ENCODE measurements at places on chromosomes 6 and 20.

- no peak overlapping the region for H3K27ac ChIP-seq
- DNase-seq = no peak
- no peak overlapping the region for H3K4me3 ChIP-seq
- H3K27me3 ChIP-seq = no peaks in the 10 kb centered on the region
Observed at GRCh38 chr20:39103732-39104131, 141.6 kb downstream of the DHX35 start.

DNA sequence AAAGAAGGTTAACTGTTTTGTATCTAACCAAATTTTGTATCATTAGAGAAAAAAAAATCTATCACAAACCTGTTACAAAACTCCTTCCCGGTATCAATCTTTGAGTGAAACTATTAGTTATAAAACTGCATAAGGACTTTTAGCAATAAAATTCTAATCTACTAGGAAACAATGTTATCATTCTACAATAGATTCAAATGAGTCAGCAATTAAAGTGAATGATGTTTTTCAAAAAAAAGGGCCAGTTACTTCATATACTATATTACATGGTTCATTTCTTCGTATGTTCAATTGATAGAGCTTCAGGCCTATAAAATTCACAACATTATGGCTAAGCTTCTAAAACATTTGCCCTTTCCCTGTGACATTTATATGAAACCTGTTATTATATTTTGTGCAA is 15.6 kb downstream of the ASCC3 start:
- no peak overlapping the region for H3K4me3 ChIP-seq
- peaks cover 31% of the 10 kb centered on the region for H3K36me3 ChIP-seq
- H3K27me3 ChIP-seq = no peaks in the 10 kb centered on the region
- no peaks in the 10 kb centered on the region for H3K4me1 ChIP-seq
- H3K27ac ChIP-seq = no peak overlapping the region

DNA sequence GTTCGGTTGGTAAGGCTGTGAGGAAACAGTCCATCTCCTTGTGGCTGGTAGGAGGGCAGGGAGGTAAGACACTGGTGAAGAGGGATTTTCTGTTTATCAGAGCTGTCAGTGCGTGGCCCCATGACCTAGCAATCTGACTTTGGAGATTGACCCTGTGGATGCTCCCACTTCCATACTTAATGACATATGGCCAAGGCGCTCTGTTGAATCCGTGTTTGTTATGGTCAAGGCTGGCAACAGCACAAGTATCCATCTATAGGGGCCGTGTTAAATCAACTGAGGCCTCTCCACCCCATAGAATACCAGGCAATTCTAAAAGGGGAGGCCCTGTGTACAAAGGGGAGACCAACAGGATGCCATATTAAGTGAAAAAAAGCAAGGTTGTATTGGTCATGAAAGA is 25.6 kb upstream of the FOXC1 start:
- no peak overlapping the region for H3K27ac ChIP-seq
- no peaks in the 10 kb centered on the region for H3K36me3 ChIP-seq
- H3K4me3 ChIP-seq = no peak overlapping the region

- no peak overlapping the region for H3K27ac ChIP-seq
- H3K36me3 ChIP-seq = no peaks in the 10 kb centered on the region
- no peaks in the 10 kb centered on the region for H3K27me3 ChIP-seq
- no peak overlapping the region for H3K4me3 ChIP-seq
- DNase-seq = no peak
- H3K4me1 ChIP-seq = no peaks in the 10 kb centered on the region
Observed at GRCh38 chr6:144165784-144166183, 15.5 kb downstream of the STX11 start.

- no peaks in the 10 kb centered on the region for H3K4me1 ChIP-seq
- no peaks in the 10 kb centered on the region for H3K27me3 ChIP-seq
- H3K27ac ChIP-seq = no peak overlapping the region
Observed at GRCh38 chr6:83615025-83615999, 93.6 kb downstream of the SNAP91 start.

DNA sequence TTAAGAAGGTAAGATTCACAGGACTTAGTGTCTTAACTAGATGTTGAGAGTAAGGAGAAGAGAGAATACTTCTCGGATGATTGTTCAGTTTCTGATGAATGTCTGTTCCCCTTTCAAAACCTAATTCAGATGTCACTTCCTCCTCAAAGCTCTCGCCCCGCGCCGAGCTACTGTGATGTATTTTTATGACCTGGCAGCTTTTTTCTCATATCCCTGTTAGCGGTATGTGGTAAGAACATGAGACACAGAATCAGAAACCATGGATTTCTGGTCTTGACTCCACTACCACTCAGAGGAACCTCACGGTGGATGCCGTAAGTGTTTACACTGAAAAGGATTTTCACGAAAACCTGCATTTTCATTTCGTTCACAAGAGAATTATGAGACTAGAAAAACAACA is 48.4 kb downstream of the CEP43 start:
- H3K27me3 ChIP-seq = no peaks in the 10 kb centered on the region
- H3K4me1 ChIP-seq = peaks cover 23% of the 10 kb centered on the region
- no peaks in the 10 kb centered on the region for H3K36me3 ChIP-seq
- DNase-seq = peak; percentile 16
- no peak overlapping the region for H3K4me3 ChIP-seq
- H3K27ac ChIP-seq = peak overlapping the region; percentile 61

DNA sequence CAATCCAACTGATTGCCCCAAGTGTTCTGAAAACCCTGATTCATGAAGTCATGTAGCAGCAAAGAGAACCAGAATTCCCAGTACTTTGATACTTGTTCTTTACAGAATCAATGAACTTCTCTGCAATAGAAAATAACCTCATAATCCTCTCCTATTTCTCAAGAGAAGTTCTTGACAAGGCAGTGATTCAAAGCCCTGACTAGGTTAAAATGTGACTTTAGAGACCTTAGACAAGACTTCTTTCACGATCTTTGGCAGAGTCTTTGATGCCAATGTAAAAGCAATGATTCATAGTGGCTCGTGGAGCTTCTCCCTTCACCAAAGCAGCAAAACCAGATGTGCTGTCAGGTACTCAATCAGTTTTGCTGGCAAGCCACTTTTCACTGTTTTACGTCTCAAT is 95.2 kb downstream of the CDK19 start:
- no peaks in the 10 kb centered on the region for H3K27me3 ChIP-seq
- H3K36me3 ChIP-seq = no peaks in the 10 kb centered on the region
- no peak overlapping the region for H3K27ac ChIP-seq
- H3K4me1 ChIP-seq = no peaks in the 10 kb centered on the region

- H3K4me3 ChIP-seq = no peak overlapping the region
- DNase-seq = no peak
- no peaks in the 10 kb centered on the region for H3K4me1 ChIP-seq
- no peaks in the 10 kb centered on the region for H3K36me3 ChIP-seq
Observed at GRCh38 chr20:36334281-36335205, 28.4 kb downstream of the DLGAP4 start.

GRCh38 chr6:10505529-10505928 is 15.6 kb upstream of the GCNT2 start:
- H3K4me3 ChIP-seq = no peak overlapping the region
- H3K27ac ChIP-seq = no peak overlapping the region
- H3K27me3 ChIP-seq = no peaks in the 10 kb centered on the region
- H3K4me1 ChIP-seq = no peaks in the 10 kb centered on the region

DNA sequence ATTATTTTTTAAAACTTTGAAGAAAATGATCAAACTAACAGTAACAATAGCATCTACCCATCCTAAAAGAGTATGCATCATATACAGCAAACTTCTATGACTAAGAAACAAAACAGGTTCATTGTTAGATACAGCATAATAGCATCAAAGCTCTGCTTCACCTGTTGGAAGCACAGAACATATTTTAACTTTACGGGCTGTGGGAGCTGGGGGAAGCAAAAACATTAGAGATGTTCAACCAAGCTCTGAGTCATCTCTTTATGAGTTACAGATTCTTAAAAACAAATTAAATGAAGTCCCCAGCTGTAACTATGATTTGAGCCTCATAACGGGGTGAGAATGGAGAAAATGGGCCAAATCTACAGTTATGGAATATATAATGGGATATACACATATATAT is 63.4 kb downstream of the SYNE1 start:
- no peaks in the 10 kb centered on the region for H3K27me3 ChIP-seq
- H3K4me3 ChIP-seq = no peak overlapping the region
- H3K27ac ChIP-seq = no peak overlapping the region
- no peaks in the 10 kb centered on the region for H3K36me3 ChIP-seq
- no peaks in the 10 kb centered on the region for H3K4me1 ChIP-seq

DNA sequence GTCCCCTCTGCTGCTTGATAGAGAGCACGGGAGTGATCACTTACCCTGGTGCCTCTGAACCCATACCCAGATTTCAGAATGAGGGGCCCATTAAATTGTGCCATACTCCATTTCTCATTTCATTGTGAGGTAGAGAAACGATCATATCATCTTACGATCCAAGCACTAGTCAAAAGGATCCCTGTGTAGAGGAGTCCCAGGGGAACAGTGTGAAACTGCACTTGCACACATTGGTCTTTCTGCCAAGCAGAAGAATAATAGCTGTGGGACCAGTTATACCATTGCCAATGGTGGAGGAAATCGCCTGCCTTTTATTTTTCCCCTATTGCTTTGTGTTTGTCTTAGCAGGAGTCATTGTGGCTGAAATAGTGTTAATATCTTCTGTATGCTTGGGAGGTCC is 161.9 kb downstream of the FARS2 start:
- no peaks in the 10 kb centered on the region for H3K36me3 ChIP-seq
- H3K27me3 ChIP-seq = no peaks in the 10 kb centered on the region
- no peaks in the 10 kb centered on the region for H3K4me1 ChIP-seq
- no peak for DNase-seq
- no peak overlapping the region for H3K4me3 ChIP-seq

- no peaks in the 10 kb centered on the region for H3K27me3 ChIP-seq
- H3K4me1 ChIP-seq = no peaks in the 10 kb centered on the region
- no peaks in the 10 kb centered on the region for H3K36me3 ChIP-seq
- no peak overlapping the region for H3K4me3 ChIP-seq
- no peak overlapping the region for H3K27ac ChIP-seq
Observed at GRCh38 chr20:8997701-8998117, 71.2 kb upstream of the PLCB4 start.

DNA sequence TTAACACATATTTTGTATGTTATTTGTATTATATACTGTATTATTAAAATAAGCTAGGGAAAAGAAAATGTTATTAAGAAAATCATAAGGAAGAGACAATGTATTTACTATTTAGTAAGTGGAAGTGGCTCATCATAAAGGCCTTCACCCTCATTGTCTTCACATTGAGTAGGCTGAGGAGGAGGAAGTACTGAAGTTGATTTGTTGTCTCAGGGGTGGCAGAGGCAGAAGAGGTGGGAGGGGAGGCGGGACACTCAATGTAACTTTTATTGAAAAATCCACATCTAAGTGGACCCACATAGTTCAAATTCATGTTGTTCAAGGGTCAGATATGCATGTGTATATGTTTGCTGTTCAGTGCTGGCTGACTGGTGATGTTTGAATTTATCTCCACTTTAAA is 210.2 kb upstream of the CITED2 start:
- no peak for DNase-seq
- H3K4me1 ChIP-seq = no peaks in the 10 kb centered on the region
- no peak overlapping the region for H3K4me3 ChIP-seq
- no peak overlapping the region for H3K27ac ChIP-seq
- H3K27me3 ChIP-seq = no peaks in the 10 kb centered on the region

DNA sequence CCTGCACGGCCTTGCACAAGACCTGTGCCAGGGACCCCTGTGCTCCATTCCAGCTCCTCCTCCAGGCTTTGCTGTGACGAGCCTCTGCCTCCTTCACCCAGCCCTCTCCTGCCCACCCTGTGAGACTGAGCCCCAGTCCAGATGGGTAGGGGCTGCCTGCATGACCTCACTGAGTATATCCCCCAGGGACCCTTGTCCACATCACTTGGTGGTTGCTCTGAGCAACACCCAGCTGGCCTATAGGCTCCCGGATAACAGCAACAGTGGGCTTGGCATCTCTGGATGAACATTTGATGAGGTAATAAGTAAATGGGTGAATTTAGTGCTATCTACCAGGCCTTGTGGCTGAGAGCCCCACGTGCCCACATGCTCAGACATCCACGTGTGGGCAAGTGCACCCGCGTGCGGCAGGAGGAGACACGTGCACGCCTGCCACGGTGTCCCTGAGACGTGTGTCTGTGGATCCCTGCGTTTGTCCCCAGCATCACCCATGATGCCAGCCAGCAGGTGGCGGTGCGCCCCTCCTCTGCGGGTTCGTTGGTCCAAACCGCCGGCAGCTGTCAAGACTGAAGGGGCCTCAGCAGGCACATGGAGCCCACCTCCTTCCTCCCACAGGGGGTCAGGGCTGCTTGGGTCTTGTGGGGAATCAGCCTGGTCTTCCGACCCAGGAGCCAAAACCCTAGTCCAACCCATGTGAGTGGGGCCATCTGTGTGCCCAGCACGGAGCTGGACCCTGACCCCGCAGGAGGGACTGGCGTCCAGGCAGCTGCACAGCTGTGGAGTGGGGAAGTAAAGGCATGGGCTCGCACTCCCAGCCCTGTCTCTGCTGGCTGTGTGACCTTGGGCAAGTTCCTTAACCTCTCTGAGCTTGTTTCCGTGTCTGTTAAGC is 45.9 kb downstream of the FGD2 start:
- H3K27me3 ChIP-seq = no peaks in the 10 kb centered on the region
- DNase-seq = peak; percentile 79
- H3K4me1 ChIP-seq = peaks cover 54% of the 10 kb centered on the region
- H3K36me3 ChIP-seq = no peaks in the 10 kb centered on the region
- peak overlapping the region; percentile 79 for H3K27ac ChIP-seq
- no peak overlapping the region for H3K4me3 ChIP-seq

GRCh38 chr6:82348130-82348529 is 15.5 kb upstream of the TPBG start:
- H3K27me3 ChIP-seq = no peaks in the 10 kb centered on the region
- H3K4me1 ChIP-seq = no peaks in the 10 kb centered on the region
- no peak overlapping the region for H3K4me3 ChIP-seq
- H3K36me3 ChIP-seq = no peaks in the 10 kb centered on the region

DNA sequence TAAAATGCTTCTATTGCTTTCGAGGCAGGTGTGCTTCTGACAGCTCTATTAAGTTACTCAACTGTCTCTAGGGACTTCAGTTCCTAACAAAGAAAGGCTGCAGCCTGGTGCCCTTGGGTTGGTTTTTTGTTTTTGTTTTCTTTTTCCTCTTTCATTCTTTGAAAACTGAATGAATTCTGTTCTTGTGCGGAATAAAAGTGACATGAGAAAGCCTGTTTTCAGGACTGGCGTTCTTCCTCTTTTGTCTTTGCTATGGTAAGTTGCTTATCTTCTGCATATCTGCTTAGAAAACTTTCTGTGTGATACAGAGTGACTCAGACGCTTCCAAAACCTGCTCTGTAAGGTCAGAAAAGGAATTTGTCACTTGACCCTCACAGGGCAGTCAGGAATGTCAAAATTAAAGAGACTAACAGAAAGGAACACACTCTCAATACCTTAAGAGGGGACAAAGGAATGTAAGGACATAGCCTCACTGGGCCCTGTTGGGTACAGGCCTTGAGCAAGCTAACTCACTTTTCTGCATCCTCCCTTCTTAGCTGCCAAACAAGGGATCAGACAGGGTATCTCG is 56.2 kb upstream of the NHSL1 start:
- no peak overlapping the region for H3K4me3 ChIP-seq
- no peak overlapping the region for H3K27ac ChIP-seq
- no peaks in the 10 kb centered on the region for H3K36me3 ChIP-seq
